NCI-H2081 treated with DMSO at 0.1 percent for 48 hours (cell line): ENCODE measurements at places on chromosomes 16 and 17.

DNA sequence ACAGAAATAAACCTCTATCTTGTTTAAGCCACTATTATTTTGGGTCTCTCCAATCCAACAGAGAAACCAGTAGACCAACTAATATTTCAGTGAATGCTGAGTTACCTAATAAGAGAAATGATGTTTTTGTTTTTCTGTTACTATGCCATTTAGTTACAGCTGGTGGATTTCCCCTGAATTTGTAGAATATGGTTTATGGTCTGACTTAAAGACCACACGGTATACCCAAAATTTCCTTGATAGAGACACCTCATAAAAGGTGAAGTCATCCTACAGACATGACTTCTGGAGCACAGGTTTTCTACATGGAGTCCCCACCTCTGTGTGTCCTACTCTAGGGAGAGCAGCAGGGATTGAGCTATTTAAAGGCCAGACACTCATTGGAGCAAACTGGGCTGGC lies 13.3 kb downstream of the PIK3R5 start:
- DNase-seq = no peak

DNA sequence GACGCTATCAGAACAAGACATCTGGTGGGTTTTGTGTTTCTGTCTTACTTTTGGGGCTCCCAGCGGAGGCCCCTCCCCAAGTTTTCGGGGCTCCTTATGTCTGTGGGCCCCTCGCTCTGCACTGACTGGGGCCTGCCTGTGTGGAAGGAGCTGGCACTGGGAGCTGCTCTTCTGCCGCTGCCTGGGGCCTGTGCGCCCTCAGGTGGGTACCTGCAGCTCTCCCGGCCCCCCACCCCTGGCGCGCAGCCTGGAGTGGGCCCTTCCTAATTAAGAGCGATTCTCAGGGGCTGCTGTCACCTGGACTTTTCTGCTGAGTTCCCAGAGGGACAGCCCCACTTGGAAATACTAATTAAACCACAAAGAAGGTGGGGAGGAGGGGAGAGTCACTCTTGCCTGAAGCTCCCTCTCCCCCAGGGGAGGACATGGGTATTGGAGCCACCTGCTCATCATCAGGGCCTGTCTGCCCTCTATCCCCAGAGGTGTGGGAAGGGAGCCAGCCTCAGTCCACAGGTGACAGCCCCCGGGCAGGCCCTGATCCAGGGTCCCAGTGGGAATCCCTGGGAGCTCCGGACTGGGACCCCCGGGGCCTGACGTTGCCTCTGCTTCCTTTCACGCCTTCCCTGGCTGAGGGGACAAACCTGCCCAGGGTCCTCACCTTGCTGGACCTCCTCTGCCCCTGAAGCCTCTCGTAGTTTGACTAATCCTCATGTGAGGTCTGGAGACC lies 36.5 kb downstream of the GSE1 start:
- DNase-seq = no peak

DNA sequence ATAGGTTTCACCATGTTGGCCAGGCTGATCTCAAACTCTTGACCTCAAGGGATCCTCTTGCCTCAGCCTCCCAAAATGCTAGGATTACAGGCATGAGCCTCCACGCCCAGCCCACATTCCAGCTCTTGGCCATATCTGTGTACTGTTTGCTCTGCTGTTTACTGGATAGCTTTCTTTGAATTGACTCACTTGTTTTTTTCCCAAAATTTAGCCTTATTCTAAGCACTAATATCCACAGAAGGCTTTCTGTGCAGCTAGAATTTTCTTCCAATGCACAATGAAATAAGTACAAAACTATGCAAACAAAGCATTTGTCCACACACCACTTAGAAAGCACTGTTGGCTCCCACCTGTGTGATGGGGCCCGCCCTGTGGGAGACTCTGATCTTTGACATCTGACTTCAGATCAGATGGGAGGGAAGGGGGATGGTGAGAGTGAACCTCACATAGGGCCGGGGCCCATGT lies 72.2 kb downstream of the CLEC16A start:
- DNase-seq = no peak

DNA sequence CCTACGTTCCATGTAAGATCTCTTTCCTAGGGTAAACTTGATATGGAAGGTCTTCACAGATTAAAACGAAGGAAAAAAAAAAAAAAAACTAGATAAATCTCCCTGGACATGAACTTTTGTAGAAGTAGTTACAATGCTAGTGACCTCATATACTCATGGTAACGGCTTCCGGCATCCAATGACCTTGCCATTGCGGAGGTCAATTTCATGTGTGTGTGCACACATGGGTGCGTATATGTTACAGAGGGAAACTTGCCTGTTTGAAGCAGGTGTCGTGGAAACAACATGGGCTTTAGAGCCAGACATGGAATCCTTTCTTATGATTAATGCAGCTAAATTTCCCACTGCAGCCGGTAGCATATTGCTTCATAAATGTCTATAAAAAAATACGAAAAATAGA lies 435.5 kb downstream of the MAF start:
- no peak for DNase-seq
